Spinal cord (tissue), 10 donors: ENCODE measurements at places on chromosomes 13 and 19. TPM values are rescaled to one million over a fixed set of nuclear protein-coding genes. Genes with fewer than 3 reads are reported as not detected.
A peak's percentile ranks its signal among the peaks of the same experiment; 100 is the strongest.

DNA sequence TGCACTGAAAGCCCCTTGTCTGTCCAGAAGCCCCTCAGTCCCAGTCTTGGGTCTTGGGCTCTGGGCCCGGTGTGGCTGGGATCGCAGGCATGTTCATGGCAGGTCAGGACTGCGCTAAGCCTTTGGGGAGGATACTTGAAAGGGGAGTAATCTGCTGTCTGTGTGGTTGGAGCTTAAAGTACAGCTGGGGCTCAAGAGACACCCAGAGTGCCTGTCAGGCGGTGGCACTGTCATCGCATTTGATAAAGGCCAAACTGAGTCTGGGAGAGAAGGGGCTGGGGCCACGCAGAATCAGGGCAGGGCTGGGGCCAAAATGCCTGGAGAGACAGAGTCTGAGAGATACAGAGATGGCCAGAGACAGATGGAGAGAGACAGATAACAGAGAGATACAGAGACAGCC is 4.2 kb upstream of the CILP2 start:
- no peak overlapping the region for H3K4me3 ChIP-seq
- peaks cover 40% of the 10 kb centered on the region for H3K36me3 ChIP-seq
- peaks cover 42% of the 10 kb centered on the region for H3K4me1 ChIP-seq
- H3K27me3 ChIP-seq: peaks cover 16% of the 10 kb centered on the region
- no peak overlapping the region for H3K27ac ChIP-seq

GRCh38 chr13:82076496-82076895 is 1735.6 kb upstream of the SPRY2 start:
- no peaks in the 10 kb centered on the region for H3K36me3 ChIP-seq
- no peaks in the 10 kb centered on the region for H3K27me3 ChIP-seq
- H3K4me1 ChIP-seq: no peaks in the 10 kb centered on the region
- no peak overlapping the region for H3K27ac ChIP-seq
- peak; percentile 87 for DNase-seq

Gene CGB2
- not detected for polyA plus RNA-seq

Gene CEACAM7
- not detected for polyA plus RNA-seq

Gene SYCN
- polyA plus RNA-seq: not detected

Gene DYRK1B
- 38.4 TPM for polyA plus RNA-seq
